Stimulated activated CD8-positive, alpha-beta memory T cell treated with anti-CD3 and anti-CD28 coated beads, Interleukin-4, amount 100 ng/mL, for 48 hours (primary cell): ENCODE measurements at places on chromosomes 7 and 10.

- DNase-seq: no peak
These were observed 125.6 kb upstream of the GPR22 start for GRCh38 chr7:107344286-107344685.

GRCh38 chr7:118327174-118327573 lies 102.7 kb downstream of the ANKRD7 start:
- DNase-seq: no peak

GRCh38 chr7:99380032-99380822 lies 5.7 kb downstream of the ARPC1B start:
- DNase-seq: peak; percentile 61

- no peak for DNase-seq
These were observed 147.2 kb upstream of the PFKP start for GRCh38 chr10:2920168-2920567.

- no peak for DNase-seq
These were observed 21.5 kb downstream of the DNAJC9 start for GRCh38 chr10:73225518-73225917.

- no peak for DNase-seq
These were observed 310.2 kb downstream of the TNS3 start for GRCh38 chr7:47271749-47272148.

- DNase-seq: no peak
These were observed 199.5 kb upstream of the TMEM196 start for GRCh38 chr7:19972876-19973275.

- DNase-seq: no peak
These were observed 271.1 kb downstream of the ADARB2 start for GRCh38 chr10:1465993-1466764.

GRCh38 chr10:50648089-50648934 lies 24.6 kb upstream of the SGMS1 start:
- no peak for DNase-seq

GRCh38 chr7:25669961-25670841 lies 441.9 kb upstream of the NPVF start:
- no peak for DNase-seq

GRCh38 chr10:91298224-91298871 lies 77.9 kb downstream of the PCGF5 start:
- peak; percentile 85 for DNase-seq

GRCh38 chr10:21299330-21299729 lies 226.2 kb downstream of the SKIDA1 start:
- no peak for DNase-seq

DNA sequence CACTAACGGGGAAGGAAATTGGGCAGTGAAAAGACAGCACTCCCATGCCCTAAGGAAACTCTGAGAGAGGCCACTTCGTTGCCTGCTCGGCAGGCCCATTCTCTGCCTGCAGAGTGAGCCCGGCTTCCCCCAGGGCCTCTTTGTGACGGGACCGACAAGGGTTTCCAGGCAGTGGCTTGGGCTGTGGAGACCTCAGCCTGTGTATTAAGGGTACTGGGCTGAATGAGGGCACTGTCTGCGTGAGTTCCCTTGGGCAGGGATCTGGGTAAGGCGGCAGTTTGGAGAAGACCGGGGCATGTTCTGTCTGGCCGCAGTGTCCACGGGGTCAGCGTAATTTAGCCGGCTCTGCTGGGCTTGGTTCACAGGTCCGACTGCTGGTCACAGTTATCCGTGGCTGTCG lies 237.2 kb downstream of the MGMT start:
- DNase-seq: no peak

GRCh38 chr7:24713850-24714675 lies 43.2 kb downstream of the GSDME start:
- DNase-seq: no peak

GRCh38 chr7:127968547-127968946 lies 62.7 kb downstream of the LRRC4 start:
- no peak for DNase-seq

DNA sequence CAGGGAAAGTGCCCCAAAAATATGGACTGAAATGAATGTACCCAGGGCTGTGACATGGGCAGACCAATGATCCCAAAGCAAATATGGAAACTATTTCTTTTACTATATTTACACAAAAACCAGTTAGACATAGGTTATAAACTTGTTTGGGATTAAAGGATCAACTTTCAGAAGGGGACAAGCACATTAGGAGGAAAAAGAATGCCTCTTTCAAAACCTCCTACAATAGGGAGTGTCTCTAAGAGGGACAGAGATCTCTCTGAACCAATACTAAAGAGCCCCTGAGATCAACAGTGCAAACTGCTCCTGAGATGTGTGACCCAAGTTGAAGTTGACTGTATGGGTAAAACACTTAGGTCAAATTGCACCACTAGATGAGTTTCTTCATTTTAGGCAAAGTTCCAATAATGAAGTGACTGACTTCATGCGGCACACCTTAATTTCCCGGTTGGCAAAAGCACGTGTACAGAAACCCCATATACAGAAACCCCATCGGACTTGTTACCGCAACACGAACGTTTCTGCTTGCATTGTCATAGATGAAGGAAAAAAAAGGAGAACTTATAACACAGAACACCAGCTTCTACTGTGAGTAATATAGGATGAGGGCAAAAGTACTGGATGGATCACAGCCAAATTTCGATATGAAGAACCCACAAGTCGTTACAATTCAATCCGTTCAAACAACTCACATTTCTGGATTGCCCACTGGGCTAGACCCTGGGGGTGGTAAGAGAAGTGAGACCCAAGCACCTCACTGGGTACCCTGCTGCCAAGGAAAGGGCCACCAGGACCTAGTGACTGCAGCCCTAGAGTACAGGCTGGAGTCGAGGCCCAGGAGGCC lies 4.3 kb downstream of the SVIL start:
- DNase-seq: peak; percentile 1

GRCh38 chr7:116717137-116717536 lies 45.1 kb downstream of the MET start:
- no peak for DNase-seq

- no peak for DNase-seq
These were observed 25.1 kb downstream of the TBXAS1 start for GRCh38 chr7:139854124-139854511.

GRCh38 chr10:109939315-109939961 lies 16.1 kb upstream of the XPNPEP1 start:
- DNase-seq: no peak

DNA sequence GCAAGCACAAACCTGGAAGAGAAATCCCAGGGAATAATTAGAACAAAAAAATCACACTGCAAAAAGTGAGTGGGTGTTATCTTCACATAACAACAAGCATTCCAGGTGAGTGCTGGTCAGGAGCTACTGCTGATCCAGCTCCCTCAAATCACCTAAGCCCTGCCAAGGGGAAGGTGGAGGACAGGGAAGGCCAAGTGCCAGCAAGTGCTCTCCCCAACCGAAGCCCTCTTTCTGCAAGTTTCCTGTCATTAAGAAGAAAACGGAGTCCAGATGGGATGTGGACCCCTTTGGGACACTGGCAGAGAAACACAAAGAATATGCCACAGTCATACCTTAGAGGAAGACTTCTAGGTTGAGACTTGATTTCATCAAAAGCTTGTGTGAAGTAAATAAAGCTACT lies 933.0 kb upstream of the ZNF722 start:
- DNase-seq: no peak

GRCh38 chr10:123154711-123155505 lies 706 bp downstream of the BUB3 start:
- DNase-seq: peak; percentile 73

GRCh38 chr7:151717918-151718317 lies 159.0 kb downstream of the PRKAG2 start:
- DNase-seq: no peak

DNA sequence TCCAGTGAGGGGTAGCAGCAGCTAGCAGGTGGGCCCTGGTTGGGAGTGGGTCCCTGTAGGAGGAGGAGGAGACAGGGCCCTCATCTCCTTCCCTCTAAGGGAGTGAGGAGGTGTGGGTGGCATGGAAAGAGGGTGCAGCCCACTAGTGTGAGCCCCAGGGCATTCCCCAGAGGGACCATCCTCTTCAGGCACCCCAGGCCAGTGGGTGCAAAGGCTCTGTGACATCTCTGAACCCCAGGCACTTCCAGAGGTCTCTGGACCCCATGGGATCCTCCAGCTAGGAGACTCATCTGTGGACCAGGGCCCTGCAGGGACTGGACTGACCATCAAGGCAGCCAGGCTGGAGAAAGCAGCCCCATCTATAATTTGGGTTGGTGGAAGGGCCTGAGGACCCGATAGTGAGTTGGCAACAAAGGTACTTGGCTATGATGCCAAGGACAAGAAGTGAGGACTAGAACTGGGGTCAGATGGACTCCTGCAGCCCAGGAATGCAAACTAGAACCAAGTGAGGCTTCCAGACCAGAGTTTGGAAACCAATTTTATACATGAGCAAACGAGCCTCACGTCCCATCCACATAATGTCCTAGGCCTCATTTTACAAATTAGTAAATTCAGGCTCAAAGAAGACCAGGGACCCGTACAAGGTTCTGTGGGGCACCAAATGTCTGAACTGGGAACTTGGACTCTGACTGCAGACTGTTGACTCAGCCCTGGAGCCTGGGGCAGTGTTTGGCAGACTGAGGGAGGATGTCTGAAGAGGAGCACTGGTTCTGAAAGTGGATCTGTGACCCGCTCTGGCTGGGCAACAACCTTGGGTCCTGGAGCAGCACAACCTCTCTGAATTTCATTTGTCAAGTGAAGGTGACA lies 1.4 kb upstream of the VSTM4 start:
- no peak for DNase-seq

DNA sequence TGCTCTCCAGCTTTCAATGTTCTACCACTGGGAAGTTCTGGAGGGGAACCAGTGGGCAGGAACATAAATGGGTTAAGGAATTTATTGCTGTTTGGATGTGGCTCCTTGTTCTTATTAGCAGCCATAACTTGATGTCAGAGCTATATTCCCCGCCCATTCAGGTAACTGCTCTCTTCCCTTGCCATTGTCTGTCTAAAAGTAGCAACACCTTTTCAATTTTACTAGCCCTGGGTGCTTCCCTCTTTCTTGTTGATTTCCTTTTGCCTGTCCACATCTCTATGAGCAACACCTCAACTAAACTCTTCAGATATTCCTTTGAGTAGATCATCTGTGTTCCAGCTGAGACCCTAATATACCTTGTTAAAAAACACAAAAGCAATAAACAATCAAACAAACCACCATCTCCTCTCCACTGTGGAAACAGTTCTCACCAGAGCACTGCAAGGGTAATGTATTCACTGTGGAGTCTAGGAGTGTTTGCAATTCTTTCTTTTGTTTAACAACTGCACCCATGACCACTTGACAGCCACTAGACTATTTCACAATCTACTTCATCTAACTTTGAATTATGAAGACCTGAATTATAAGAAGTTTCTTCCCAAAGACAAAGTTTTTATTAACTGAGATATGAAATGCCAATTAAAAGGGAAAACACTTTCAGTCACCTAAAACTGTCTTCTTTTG lies 436.7 kb downstream of the IPMK start:
- no peak for DNase-seq

DNA sequence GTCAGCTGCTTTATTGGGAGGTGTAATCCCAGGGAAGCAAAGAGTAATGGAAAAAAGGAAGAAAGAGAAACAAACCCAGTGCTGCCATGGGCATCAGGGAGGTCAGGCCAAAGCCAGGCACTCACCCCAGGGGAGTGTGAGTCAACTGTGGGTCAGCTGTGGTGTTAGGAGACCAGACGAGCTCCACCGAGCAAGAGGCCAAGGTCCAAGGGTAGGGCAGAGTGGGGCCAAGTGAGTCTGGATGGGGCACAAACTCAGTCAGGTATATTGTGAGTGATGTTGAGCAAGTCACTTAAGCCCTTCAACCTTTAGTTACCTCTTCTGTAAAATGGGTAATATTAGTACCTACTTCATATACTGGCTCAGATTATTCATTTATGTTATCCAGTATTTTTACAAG lies 30.4 kb upstream of the CDK13 start:
- DNase-seq: no peak

DNA sequence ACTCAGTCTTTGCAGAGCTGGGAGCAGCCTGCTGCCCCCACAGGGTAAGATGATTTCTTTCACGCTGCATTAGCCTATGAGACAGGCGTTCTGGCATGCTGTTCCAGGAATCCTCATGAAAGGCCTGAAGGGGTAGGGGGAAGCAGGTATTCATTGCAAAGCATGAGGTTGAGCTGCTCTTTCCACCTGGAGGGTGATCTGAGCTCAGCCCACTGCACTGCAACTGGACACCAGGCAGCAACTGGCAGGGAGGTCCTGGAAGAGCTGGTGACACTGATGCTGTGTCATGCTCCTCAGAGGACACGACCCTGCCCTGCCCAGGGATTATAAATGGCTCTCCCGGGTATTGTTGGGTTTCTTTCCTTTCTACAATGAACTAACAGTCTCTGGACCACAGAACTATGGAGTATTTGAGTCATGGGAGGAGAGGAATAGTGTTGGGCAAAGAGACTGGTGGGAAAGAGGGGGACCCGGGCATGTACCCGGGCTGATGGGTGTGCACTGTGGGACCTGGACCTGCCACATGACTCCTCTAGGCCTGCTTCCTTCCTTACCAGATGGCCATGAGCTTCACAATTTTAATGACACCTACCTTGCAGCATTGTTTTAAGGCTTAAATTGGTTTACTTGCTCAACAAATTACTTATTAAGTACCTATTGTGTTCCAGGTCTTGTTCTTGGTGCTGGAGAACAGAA lies 24.3 kb downstream of the SLC25A28 start:
- DNase-seq: no peak

DNA sequence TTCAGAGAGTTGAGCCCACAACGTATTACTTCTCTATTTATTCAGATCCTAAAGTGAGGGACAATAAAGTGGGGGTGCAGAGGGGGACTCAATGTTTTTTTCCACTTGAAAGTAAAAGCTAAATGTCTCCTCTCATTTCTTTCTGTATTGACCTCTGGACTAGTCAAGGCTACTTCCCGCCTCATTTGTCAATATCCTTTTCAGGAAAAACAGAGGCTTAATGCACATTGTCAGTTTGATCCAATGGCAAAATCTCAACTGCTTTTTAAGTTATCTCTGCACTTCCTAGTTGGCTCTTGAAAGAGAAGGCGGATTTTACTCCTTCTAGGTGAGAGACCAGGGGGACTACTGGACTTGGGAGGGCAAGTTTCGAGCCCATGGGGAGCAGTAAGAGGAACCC lies 56.4 kb downstream of the HIPK2 start:
- DNase-seq: no peak

DNA sequence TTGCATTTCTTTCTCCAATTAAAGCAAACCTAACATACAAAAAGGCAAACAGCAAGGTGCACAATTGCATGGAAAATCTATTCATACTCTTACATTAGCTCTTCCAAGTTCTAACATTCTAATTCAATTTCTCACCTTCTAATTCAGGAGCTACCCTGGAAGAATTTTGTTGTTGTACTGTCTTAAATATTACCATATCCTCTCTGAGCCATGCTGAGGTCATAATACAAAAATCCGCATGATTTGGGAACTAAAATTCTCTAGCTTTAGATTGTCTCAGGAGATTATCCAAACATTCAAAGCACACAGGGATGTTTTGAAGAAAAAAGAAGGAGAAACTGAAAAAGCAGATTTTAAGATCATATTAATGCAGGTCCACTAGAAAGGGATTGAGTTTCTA lies 229.9 kb downstream of the KIAA1217 start:
- no peak for DNase-seq
